Fibroblast of skin of left quadriceps (primary cell): ENCODE measurements at places on chromosomes 6 and 20.
A peak's percentile ranks its signal among the peaks of the same experiment; 100 is the strongest.

GRCh38 chr20:38724626-38725147 lies 401 bp downstream of the SLC32A1 start:
- DNase-seq: no peak

GRCh38 chr6:72031471-72031870 lies 145.1 kb downstream of the RIMS1 start:
- DNase-seq: peak; percentile 40

DNA sequence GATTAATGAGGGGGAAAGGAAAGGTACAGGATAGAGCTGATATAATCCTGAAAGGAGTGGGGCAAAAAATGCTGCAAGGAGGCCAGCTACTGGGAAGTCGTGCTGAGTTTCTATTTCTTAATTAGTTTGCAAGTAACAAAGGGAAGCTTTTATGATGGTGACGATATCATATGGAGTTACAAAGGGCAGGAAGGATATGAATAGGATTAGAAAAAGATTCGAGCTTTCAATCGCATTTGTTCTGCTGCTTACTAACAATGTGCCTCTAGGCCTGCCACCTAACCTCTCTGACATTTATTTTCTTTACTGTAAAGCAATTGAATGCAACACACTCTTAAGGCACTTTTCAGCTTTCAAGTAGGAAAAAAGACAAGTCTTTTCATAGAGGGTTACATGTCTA lies 219.2 kb downstream of the CLVS2 start:
- no peak for DNase-seq

GRCh38 chr20:43755390-43755789 lies 28.6 kb upstream of the GTSF1L start:
- DNase-seq: peak; percentile 46

- peak; percentile 71 for DNase-seq
Observed at GRCh38 chr6:75422024-75422639, 71.5 kb downstream of the FILIP1 start.

- DNase-seq: no peak
Observed at GRCh38 chr6:91697010-91697695, 1110.3 kb upstream of the MAP3K7 start.

DNA sequence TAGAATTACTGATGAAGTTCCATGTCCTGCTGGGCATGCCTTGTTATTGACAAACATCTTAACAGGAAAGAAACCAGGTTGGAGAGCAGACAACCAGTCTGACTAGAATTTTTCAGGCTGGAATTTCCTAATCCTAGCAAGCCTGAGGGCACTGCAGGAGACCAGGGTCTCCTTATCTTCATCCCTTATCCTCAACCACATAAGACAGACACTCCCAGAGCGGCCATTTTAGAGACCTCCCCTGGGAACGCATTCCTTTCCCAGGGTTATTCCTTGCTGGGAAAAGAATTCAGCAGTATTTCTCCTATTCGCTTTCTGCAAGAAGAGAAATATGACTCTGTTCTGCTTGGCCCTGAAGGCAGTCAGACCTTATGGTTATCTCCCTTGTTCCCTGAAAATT lies 803.7 kb downstream of the GRIK2 start:
- no peak for DNase-seq

DNA sequence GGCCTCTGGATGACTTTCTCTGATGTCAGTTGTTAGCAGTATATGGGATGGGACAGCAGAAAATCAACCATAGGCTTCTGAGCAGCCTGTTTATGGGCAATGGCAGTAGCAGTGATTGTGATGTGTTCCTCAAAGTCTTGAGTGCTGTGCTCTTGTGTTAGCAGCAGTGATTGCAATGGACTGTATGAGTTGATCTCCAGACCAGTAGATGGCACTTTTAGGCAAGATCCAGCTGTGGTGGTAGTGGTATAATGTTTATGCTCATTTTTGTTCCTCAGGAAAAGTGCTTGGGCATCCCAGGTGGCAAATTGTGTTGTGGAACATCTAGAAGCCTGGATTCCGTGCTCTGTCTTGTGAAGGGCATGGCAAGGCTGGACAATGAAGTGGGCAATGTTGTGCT lies 181.6 kb upstream of the SYNCRIP start:
- DNase-seq: no peak

- no peak for DNase-seq
Observed at GRCh38 chr6:41155132-41155805, 1.1 kb upstream of the TREML1 start.

DNA sequence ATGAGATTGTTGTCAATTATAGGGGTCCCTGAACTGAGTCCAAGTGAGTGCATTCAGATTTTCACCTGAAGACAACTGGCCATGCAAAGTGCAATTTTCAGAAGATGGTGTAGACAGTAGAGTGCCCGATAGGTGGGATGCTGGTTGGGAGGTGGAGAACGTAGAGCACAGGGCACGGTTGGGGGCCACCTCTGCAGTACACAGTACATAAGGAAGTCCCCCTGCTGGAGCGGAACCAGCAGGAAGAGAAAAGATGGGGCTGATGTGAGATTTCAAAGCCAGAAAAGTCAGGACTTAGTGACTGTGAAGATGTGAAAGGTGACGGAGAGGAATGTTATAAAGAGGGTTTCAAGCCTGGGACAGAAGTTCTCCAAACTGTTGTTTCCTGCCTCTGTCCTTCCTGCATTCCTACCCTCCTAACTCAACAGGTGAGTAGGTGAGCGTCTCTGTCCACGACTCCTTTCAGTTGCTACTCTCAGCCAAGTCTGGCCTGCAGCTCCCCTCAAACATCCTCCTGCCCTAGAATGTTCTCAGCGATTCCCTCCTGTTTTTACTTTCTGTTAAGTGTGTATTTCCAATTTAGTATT lies 330.8 kb downstream of the PRL start:
- no peak for DNase-seq

- no peak for DNase-seq
Observed at GRCh38 chr6:117531346-117531745, 48.9 kb downstream of the DCBLD1 start.

DNA sequence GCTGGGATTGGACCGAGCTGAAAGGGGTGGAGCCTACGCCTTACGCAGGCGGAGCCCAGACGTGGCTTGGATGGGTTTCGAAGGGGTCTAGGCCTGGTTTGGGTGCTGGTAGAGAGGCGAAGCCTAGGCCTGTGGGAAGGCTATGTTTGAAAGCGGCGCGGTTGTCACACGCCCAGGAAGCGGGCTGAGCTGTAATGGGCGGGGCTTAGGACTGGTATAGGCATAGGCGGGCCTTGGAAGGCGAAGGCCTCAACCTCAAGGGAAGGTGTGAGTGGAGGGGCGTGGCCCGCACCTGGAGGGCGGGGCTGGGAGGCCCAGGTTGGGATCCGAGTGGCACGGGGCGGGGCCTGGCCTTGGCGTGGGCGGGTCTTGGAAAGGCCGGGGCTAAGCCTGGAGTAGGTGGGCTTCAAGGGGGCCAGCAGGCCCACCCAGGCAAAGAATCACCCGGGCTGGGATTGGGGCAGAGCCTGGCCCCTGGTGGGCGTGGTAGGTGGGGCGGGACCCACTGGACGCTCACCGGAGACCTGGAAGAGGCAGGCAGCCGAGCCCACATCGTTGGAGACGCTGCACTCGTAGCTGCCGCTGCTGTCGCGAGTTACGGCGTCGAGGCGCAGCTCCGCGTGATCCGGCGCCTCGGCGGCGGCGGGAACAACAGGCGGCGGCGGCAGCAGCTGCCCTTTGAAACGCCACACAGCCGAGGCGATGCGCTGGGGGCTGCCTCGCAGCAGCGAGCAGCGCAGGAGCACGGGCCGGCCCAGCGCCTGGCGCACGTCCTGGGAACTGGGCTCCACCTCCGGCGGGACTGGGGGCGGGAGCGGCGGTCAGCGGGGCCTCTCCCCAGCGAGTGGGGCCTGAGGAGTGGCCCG lies 49.0 kb downstream of the MDGA1 start:
- no peak for DNase-seq

- no peak for DNase-seq
Observed at GRCh38 chr6:52535711-52536423, 41.0 kb downstream of the TRAM2 start.

GRCh38 chr6:12173661-12174060 lies 116.5 kb upstream of the EDN1 start:
- DNase-seq: no peak

- DNase-seq: peak; percentile 4
Observed at GRCh38 chr6:52157301-52157941, 28.8 kb upstream of the IL17A start.

- DNase-seq: no peak
Observed at GRCh38 chr6:148745926-148746325, 904 bp upstream of the UST start.

GRCh38 chr6:54238396-54238795 lies 69.8 kb upstream of the TINAG start:
- peak; percentile 83 for DNase-seq

- DNase-seq: no peak
Observed at GRCh38 chr6:2257363-2257762, 12.0 kb upstream of the GMDS start.

GRCh38 chr6:154218301-154218700 lies 138.3 kb downstream of the IPCEF1 start:
- no peak for DNase-seq
